Activated CD4-positive, alpha-beta T cell treated with anti-CD3 and anti-CD28 coated beads, Interleukin-2, amount 50 U/mL, for 48 hours (primary cell): ENCODE measurements at places on chromosomes 16 and 17.

- no peak for DNase-seq
These were observed 127.6 kb downstream of the ABCC6 start for GRCh38 chr16:16095646-16096045.

DNA sequence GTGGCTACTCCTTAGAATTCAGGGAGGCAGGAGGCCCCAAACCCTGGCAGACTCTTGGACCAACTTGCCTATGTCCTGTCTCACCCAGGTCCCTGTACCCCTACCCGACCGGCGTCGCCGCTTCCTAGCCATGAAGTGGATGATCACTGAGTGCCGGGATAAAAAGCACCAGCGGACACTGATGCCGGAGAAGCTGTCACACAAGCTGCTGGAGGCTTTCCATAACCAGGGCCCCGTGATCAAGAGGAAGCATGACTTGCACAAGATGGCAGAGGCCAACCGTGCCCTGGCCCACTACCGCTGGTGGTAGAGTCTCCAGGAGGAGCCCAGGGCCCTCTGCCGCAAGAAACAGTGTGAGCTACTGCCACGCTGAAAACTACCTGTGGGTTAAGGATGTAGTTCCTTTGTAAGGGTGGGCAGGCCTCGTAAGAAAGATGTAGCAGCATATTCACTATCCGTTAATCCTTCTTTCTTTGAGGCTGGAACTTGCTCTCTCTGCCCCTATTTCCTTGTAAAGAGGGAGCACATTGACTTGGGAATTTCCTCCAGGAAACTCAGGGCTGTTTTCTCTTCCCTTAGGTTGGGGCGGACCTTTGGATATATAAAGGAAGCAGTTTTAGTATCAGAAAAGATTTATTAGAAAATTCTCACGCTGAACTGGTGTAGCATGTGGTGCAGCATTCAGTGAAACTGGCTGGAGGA is 4.1 kb downstream of the MRPS7 start:
- DNase-seq, result no peak

- no peak for DNase-seq
These were observed 14.2 kb downstream of the CRYM start for GRCh38 chr16:21263640-21264570.

DNA sequence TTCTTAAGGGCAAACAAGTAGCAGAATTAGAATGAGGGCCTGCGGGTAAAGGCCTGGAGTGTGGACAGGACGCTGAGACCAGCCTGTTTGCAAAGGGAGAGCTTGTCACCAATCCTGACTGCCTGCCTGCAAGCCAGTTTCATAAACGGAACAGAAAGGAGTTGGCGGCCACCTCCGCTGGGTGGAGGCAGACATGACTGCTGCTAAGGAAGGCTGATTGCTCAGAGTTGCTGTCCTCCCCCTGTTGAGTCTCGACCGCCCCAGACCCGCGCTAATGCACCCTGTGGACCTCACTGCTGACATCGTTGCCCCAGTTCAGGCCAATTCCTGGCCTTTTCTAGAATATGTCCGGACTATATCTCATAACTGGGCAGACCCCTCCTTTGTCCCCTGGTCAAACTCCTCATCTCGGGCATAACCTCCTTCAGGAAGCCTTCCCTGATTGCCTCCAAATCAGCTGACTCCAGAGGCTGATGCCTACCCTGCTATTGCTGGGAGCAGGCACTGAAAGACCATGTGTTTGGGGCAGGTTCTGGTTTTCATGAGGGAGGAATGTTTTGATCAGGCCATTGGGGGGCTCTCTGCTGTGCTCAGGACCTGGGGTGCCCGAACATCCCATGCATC is 153.0 kb upstream of the CIBAR2 start:
- no peak for DNase-seq

DNA sequence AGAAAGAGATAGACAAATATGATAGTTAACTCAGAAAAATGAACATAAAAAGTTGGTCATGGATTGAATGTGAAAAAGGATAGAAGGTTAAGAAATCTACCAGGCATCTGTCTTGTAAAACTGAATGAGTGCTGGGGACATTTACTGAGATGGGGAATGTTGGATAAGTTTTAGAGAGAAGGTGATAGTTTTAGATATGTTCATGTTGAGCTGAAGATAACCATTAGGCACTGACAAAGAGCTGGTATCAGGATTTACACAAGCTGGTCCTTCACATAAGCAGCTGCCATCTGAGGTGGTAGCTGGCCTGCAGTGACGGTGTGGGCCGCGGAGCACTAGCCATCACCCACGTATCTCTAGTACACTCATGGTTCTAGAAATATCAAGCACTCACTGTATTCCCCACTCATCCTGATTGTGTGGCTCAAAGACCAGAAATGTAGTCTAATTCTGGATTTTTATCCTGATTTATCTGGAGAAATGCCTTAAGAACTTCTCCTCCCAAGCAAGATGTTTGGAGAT is 194.4 kb upstream of the KCNJ16 start:
- no peak for DNase-seq
